Activated naive CD4-positive, alpha-beta T cell treated with anti-CD3 and anti-CD28 coated beads, Interleukin-2, amount 10 ng/mL, durations not matched to agents 7 days and 5 days (primary cell): ENCODE measurements at places on chromosomes 16 and 17.

- DNase-seq: peak; percentile 75
Observed at GRCh38 chr17:80260791-80261158, at the start of gene RNF213. RNF213 (plus strand) TSS chr17:80260852; CDS start chr17:80263682, 2,830 bp downstream.

DNA sequence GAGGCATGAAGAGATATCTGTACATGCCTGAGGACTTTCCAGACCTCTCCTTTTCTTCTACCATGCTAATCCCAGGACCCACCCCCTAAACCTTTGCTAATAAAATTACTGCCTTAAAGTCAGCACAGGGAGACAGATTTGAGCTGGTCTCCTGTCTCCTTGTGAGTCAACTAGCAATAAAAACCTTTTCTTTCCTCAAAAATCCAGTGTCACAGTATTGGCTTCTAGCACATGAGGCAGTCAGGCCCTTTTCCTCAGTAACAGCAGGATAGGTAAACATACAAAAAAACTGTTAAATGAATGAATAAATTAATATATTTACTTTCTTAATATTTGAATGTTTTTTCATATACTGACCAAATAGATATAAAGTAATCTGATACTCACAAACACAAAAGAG is 41.3 kb downstream of the ABCA10 start:
- no peak for DNase-seq

DNA sequence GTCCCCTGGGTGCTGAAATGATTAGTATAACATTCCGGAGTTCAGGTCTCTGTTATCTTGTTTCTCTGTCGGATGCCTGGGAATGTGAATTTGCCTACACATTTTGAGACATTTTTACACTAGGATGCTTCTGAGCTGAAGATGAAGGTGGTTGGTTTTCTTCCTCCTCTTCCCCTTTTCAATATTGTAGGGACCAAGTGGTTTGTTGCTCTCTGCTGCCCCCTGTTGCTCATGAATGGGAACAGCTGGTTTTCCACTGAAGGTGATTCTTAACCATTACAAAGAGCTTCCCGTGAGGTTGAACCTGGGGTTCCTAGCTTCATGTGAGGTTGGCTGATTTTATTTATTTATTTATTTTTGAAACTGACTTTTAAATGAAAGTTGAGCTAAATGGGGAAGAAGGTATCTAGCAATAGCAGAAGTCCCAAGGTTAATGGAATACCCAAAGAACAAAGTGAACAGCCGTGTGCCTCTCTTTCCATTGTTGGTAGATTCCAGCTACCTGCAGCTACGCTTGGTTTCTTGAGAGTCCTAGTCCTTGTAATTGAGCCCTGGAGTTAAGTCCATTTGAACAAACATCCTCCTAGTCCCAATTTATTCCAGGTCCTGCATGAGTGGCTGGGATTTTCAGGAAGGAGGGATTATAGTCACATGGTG is 983.9 kb upstream of the EEF2KMT start:
- DNase-seq: peak; percentile 39

DNA sequence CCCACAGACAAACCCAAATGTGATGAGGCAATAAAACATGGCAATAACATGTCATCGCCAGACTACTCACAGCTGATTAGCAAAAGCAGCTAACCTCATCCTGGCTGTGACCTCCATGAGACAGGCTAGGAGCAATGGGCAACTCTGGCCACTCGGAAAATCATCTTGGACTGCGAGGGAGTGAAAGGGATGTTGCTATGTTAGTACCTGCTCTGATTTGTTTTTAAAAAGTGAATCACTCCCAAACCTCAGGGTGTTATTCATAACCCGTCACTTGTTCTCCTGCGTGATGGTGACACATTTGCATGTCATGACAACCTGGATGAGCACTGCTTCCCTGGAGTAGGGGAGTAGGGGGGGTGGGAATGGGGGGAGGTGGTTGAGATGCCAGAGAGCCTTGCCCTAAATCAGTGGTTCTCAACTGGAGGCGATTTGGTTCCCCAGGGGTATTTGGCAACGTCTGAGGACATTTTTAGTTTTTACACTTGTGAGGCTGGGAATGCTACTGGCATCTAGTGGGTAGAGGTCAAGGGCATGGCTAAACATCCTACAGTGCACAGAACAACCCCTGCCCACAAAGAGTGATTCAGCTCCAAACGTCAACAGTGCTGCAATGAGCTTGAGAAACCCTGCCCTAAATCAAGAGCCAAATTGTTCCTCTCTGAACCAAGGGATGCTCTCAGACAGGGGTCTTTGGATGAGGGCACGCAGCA is 241.7 kb downstream of the SOX9 start:
- DNase-seq: no peak

GRCh38 chr16:931626-932500 is 38.9 kb downstream of the LMF1 start:
- DNase-seq: no peak

DNA sequence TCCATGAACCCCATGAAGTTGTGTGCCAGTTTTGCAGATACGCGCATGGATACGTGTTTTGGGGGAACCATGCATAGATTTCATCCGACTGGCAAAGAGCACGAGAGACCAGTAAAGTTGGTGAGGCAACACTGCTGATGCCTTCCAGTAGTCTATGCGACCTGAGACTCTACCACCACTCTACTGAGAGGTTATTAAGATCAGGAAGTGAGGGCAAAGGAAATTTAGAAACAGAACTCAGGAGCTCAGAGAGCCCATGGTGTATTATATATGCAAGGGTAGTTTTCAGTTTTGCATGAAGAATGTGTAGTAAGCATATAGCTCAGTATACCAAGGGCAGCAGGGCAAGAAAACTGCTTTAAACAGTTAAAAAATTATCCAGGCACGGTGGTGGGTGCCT is 4.2 kb downstream of the SLX4 start:
- no peak for DNase-seq
